Activated naive CD8-positive, alpha-beta T cell treated with anti-CD3 and anti-CD28 coated beads, Interleukin-2, amount 50 U/mL, for 24 hours (primary cell): ENCODE measurements at places on chromosomes 13 and 19.
A peak's percentile ranks its signal among the peaks of the same experiment; 100 is the strongest.

DNA sequence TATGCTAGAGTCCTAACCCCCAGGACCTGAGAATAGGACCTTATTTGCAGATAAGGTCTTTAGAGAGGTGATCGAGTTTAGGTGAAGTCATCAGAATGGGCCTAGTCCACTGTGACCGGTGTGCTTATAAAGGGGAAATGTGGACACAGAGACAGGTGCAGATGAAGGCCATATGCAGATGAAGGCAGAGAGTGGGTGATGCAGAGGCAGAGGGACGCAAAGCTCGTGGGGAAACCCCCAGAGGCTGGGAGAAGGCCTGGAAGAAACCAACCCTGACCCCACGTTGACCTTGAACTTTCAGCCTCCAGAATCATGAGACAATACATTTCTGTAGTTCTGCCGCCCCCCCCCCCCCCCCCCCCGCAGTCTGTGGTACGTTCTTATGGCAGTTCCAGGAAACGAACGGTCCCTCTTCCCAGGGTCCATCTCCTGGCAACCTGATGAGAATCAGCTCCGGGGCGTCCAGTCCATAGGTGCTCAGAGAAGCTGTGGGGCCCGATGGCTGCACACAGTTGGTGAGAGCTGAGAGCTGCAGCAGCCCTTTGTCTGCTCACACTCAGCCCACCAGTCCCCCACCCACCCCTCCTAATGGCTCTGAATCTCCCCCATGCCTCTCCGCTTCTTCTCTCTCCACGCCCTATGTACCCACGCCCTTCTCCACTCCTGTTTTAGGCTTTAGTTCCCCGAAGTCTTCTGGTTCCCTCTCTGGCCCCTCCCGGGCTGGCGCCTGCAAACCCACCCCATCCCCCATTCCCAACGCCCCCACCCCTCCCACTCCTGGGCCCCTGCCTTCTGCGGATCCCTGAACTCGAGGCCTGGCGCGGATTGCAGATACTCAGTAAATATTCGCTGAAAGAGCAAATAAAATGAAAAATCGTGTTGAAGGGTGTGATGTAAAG, 218.3 kb upstream of the MAB21L1 start:
- no peak for DNase-seq

- no peak for DNase-seq
Measured at GRCh38 chr13:24133021-24133795, 27.3 kb upstream of the SPATA13 start.

- DNase-seq = no peak
Measured at GRCh38 chr13:78298657-78299056, 304.7 kb downstream of the POU4F1 start.

DNA sequence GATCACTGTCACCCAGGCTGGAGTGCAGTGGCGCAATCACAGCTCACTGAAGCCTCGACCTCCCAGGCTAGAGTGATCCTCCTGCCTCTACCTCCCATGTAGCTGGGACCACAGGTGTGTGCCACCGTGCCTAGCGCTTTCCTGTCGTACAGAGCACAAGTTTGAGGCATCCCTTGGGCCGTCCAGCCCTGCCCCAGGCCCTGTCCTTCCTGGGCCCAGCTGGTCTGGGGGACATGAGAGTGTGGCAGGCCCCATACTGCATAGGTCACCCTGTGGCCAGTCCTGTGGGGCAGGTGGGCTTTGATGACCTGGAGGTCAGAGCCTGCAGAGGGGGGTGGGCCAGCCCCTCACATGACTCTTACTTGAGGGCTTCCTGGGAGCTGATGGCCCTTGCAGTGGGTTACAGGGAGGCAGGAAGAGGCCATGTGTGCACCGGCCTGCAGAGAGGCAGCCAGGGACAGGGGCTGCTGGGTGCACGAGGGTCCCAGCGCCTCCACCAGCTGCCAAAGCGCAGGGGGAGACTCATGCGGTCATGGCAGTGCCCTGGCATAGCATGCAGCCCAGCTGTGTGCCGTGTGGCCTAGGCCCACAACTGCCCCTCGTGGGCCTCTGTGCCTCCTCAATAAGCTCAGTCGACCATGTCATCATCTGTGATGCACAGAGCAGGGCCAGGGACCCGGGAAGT, 61.4 kb downstream of the KDM4B start:
- DNase-seq = no peak

GRCh38 chr19:17778251-17778967, 16.5 kb upstream of the B3GNT3 start:
- peak; percentile 63 for DNase-seq

- no peak for DNase-seq
Measured at GRCh38 chr13:114146173-114146572, 13.8 kb upstream of the RASA3 start.

DNA sequence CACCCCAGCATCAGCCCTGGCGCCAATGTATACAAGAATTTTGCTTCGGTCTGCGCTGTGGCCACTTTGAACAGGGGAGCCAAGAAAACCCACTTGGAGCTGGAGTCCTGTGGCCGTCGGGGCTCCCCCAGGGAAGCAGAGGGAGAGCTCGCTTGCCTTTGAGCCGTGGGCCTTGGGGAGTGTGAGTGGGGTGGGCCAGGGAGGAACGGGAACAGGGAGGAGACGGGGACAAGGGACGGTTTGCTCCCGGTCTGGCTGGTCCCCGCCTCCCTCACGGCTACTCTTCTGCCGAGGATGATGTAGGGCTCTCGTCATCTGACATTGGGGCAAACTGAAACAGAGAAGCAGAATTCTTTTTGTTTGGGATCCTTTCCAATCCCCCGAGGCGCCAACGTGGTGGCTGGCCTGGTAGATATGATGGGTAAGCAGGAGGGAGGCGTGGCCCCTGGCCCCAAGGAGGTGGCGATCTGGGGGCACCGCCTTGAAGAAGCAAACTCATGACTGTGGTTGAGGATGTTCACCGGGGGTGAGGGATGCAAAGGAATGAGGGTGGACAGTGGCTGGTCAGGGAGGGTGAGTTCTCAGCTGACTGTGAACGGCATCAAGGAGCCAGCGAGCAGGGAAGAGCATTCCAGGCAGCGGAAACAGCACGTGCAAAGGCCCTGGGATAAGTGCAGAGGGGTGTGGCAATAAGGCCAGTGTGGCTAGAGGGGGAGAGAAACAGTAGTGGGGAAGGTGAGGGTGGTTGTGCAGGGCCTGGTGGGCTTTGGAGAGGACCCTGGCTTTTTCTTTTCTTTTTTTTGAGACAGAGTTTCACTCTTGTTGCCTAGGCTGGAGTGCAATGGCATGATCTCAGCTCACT, 10.9 kb upstream of the SPC24 start:
- no peak for DNase-seq

DNA sequence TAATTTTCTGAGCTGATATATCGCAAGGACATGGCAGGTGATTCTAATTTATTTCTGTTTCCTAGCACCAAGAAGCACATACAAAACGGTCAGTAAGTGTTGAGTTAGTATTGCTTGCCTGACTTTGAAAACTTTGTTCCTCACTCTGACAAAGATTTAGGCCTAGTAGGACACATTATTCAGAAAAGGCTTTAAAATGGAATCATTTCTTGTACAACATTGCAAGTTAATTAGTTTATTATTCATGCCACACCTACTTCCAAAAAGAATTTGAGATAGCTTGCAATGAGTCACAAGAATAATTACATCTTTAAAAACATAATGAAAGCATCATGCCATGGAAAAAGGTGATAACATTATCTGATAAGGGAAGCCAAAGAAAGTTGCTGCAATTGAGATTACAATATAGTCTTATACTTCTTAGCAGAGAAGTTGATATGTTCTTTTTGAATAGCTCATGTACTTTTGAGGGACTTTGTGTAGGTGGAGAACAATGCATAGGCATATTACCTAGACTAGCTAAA, 474.2 kb downstream of the KLF5 start:
- DNase-seq = no peak

- no peak for DNase-seq
Measured at GRCh38 chr13:110265682-110266430, 41.1 kb downstream of the COL4A1 start.

DNA sequence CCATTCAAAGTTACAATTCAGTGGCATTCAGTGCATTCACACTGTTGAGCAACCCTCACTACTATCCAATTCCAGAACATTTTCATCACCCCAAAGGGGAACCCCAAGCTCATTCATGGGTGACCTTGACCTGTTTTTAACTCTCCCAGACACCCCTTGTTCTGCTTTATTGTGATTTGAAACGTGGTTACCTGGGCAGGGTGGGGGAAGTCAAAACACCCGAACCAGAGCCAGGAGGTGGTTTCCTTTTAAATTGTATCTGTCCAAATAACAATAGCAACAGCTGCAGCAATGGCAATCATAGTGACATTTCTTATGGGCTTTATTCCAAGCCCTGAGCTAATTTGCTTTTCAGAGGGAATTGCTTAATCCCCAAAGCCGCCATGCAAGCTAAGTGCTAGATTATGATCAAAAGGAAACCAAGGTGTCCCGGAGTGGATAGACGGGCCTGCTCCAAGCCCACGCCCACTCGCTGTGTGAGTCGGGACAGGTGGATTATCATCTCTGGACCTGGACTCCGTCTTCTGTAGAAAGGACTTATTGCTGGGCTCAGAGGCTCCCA, 6.1 kb downstream of the PTGIR start:
- DNase-seq = no peak

- no peak for DNase-seq
Measured at GRCh38 chr13:27976362-27977091, 7.4 kb upstream of the CDX2 start.

DNA sequence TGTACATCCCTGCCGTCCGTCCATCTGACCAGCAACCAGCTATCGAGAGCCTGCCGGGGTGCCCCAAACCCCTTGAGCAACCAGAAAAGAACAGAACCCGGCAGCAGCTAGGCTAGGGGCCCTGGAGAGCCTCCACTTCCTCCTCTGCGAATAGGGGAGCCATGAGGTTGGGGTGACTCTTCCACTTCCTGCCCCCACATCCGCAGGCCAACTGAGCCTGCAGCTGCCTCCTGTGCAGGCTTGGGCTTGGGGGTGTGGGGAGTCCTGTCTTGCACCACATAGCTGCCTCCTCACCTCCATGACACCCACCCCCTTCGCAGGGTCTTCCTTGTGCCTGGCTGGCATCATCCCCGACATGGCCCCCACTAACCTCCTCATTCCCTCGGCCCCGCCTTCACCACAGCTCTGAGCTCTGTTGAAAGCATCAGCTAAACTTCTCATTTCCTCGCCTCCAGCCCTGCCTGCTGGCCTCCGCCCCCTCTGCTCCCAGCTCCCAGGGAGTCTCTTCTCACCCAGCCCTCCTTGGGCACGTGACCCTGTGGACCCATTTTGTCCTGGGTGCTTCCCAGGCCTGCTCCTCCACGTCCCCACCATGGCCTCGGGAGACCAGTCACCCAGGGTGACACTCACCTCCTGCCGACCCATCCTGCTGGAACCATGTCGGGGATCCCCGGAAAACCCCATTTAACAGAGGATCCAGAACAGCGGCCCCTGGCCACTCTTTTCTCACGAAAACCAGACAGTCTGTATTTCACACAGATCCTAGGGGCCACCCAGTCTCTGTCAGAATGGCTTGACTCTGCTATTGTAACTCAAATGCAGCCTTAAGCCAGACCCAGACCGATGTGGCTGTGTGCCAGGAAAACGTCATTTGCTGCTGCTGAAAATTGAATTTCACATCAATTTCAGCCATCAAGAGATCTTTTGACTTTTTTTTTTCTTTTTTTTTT, 50.4 kb downstream of the MYO9B start:
- DNase-seq = peak; percentile 65

DNA sequence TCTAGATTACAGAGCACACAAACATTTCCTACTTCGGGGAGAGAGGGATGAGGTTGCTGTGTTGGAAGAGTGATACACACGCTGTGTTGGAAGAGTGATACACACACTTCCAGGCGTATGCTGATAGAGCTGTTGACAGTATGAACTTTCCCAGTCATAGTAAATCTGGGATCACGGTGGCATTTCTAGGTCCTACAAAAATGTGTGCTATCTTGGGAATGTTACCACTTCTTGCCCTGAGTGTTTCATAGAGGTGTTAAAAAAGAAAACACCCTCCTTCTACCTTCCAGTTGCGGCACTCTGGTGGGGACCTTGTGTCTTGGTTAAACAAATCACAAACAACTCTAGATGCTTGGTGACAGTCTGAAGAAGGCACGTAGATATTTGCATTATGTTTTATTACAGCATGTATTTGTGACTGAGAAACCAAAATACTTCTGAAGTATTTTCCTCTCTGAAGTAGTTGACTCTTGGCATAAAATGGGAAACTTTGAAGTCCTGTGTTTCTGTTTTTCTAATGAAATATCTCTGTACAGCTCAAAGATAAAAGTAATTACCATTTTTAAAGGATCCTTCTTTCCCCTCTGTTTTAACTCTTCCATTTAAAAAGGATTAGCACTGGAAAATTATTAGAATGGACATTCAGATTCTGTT, 52.5 kb downstream of the ARHGAP35 start:
- no peak for DNase-seq

- DNase-seq = no peak
Measured at GRCh38 chr13:92951273-92951890, 275.2 kb upstream of the GPC6 start.
